ENCODE measurements at places on chromosomes 6 and 20.

DNA sequence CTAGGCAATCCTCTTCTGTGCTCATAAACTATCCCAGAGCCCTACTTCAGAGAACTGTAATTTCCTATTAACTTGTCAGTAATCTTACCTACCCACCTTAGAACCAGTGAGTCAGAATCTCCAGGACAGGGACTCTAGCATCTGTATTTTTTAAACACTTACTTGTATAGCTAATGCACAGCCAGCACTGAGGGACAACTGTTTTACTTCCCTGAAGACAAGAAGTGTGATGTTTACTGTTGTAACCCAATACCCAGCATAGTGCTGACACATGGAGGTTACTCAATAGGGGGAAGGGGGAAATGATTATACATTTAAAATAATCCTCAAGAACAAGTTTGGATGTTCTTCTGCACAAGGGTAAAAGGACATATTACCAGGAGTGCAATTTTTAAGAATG is 130.8 kb downstream of the BTBD9 start:
- no peak for DNase-seq

DNA sequence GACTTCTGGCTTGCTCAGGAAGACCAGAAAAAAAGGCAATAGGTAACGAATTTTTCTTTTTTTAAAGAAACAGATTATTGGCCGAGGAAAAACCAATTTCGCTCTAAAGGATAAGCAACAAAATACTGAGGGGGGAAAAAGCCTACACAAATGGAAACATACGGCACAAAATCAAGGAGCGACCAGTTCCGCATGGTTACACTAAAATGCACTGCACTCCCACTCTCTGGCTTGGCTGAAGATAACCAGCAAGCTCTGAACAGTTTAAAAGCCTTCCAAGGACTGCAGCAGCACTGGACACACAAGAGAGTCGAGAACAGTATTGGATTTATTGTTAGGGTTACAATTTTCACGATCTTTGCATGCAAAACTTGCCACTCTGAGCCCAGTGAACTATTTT is 881 bp upstream of the MAP7 start:
- no peak for DNase-seq

DNA sequence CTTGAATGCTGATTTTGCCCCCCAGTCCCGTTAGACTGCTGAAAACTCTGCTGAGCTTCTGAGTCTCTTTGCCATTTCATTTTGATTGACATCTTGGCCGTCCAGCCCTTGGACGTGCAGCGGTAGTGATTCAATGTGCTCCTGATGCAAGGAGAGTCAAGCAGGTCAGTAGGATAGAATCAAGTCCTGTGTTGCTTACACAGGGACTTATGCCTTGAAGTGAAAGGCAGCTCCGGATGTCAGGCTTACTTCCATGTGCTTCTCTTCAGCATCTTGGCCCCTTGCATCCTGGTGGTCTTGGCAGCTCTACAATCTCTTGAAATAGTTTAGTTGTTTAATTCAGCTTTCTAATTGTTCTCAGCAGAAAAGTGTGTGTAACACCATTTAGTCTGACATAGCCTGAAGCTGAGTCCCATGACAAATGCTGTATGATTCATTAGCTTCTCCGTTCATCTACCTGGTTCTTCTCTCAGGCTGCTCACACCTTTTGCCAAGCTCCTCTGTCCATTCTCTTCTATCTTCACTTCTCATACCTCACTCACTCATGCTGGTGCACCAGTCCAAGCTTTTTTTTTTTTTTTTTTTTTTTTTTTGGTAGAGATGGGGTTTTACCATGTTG is 76.0 kb downstream of the EZR start:
- DNase-seq, result no peak

- no peak for DNase-seq
Measured at GRCh38 chr6:33172688-33173534, 19.4 kb downstream of the COL11A2 start.

- DNase-seq, result no peak
Measured at GRCh38 chr6:18360188-18360587, 27.0 kb upstream of the RNF144B start.

Data from lower leg skin (tissue), 4 donors.